ENCODE measurements at places on chromosomes 2 and 18.

GRCh38 chr2:167689444-167689843 lies 558.0 kb downstream of the STK39 start:
- no peak for DNase-seq

DNA sequence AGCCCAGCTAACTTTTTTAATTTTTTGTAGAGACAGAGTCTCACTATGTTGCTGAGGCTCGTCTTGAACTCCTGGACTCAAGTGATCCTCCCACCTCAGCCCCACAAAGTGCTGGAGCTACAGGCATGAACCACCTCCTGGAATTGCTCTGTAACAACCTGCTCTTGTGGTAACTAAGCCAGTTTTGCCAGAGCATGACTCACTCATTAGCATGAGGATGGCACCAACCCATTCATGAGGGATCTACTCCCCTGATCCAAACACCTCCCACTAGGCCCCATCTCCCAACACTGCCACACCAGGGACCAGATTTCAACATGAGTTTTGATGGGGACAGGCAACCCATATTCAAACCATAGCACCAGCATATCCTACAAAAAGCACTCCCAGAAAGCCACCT lies 348.9 kb upstream of the RAB12 start:
- DNase-seq = no peak

- DNase-seq = no peak
These were observed 112.9 kb upstream of the TMEM18 start for GRCh38 chr2:790081-790480.

DNA sequence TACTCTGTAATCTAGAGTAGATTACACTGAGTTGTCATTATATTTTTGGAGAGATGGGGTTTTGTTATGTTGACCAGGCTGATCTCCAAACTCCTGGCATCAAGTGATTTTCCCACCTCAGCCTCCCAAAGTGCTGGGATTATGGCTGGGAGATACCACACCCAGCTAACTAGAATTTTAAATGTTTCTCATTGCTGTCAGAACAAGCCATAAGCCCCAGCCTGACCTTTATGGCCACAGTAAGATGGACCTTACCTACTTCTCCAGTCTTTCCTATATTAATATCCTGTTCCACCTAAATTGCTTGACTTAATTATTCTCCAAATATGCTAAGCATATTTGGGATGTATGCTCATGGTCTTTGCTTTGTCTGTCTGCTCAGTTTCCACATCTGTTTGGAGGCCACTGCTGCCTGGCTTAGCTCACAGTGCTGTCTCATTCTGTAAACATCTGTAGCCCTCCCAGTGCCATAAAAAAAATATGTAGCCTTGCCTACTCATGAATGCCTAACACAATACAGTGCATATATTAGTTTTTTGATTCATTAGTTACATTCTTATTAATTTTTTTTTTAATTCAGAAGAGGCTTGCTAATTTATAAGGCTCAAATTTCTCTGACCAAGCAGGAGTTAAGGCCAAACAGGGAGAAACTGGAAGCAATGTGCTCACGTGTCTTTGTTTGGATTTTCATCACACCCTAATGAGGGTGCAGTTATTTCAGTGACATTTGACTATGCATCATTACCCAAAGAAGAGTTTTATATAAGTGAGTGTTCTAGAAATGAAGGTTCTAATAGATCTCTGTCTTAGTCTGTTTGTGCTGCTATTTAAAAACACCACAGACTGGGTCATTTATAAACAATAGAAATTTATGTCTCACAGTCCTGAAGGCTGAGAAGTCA lies 45.3 kb upstream of the PSME4 start:
- no peak for DNase-seq

- DNase-seq = no peak
These were observed 255.9 kb downstream of the TXNL1 start for GRCh38 chr18:56382541-56382940.

DNA sequence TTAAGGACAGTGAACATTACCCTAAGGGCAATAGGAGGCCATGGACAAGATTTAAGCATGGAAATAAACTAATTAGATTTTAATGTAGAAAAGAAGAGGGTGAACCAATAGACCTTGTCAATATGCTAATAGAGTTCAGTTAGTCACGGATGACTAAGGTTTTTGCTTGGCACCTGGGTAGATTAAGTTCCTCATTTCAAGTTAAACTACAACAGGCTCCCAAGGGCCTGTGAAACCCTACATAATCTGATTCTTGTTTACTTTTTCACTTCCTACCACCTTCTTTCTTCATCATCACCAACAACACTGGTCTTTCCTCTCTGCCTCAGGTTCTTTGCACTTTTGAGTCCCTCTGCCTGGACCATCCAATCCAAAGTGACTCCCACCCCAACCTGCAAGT lies 14.8 kb downstream of the SP110 start:
- no peak for DNase-seq

DNA sequence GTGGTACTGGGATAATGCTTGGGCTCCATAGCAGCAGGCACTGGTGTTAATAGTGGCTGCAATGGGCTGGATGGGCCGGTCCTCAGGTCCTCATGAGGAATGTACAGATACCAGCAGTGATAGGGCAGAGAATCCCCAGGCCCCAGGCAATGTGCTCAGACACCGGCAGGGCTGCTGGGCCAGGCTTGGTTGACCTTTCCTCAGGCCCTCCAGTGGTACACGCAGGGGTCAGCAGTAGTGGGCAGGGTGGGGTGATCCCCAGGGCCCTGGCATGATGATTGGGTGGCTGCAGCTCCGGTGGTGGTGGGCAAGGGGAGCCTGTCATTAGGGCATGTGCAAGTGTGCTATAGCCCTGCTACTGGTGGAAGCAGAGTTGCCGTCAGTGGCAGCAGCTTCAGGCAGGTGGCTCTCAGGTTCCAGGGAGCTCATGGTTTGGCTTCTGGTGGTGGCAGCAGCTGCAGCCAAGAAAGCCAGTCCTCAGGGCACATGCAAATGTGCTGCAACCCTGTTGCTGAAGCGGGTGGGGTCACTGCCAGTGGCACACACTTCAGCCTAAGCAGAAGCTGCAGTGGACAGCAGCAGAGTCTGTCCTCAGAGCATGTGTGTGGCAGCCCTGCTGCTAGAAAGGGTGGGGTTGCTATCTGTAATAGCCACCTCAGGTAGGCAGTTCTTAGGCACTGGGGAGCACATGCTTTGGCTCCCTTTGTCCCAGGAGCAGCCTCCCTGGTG lies 56.8 kb downstream of the CCNT2 start:
- DNase-seq = no peak

DNA sequence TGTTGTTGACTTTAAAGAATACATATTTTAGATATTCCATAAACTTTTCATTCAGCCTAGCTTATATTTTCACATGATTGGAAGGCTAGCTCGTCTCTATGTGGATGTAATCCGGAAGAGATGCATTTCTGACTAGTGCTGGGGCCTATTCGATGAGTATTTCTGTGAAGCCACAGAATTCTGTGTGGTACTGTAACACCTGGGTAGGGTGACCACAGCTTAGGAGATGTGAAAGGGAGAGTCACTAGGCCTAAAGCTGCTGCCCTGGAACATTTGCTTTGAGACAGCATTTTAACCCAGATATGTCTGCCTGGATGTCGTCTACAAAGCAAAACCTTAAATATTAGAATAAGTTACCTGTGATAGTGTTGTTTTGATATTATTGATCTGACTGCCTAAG lies 83.5 kb downstream of the ZNF236 start:
- no peak for DNase-seq

DNA sequence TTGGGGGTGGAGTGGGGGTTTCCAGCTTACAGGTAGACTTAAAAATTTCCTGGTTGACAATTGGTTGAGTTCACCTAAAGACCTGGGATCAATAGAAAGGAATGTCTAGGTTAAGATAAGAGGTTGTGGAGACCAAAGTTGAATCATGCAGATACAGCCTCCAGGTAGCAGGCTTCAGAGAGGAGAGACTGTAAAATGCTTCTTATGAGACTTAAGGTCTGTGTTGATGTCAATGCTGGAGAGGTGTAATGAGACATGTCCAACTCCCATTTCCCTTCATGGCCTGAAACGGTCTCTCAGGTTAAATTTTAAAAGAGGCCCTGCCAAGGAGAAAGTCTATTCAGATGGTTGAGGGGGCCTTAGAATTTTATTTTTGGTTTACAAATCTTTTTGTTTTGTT lies 38.5 kb upstream of the RND3 start:
- DNase-seq = no peak

DNA sequence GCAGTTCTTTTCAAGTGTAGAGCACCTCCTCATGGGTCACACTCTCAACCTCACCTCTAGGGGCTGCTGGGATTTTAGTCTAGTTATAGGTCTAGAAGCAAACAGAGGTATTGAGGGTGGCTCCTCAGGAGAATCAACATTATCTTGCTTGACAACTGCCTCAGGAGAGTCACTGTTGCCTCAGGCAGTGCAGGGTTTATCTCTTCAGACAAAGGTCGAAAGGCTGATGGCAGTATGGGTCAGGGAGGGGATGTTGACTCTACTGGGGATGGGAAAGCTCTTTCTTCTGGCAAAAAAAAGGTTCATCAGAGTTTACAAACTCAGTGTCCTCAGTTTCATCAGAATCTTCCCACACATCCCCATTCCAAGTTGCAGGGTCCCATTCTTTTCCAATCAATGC lies 24.0 kb downstream of the DTNA start:
- no peak for DNase-seq

- no peak for DNase-seq
These were observed 87.8 kb downstream of the NOL10 start for GRCh38 chr2:10601866-10602566.

- DNase-seq = no peak
These were observed 58.9 kb downstream of the TRAPPC8 start for GRCh38 chr18:31884020-31884419.

DNA sequence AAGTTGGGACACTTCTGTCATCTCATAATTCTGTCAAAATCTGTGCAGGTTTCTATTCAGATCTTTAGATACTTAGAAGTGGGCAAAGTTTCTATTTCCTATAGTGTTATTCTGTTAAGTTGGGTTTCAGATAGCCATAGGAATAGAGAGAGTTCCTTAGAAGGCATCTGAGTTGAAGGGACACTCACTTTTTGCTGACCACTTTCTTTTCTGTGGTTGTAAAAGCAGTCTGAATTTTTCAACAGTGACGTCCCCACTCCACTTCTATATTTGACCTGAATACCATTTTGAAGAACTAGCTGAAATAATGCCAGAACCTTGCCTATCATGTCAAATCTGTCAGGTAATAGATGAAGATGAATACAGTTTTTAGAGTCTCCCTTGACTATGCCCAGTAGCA lies 267.3 kb downstream of the SPAG16 start:
- no peak for DNase-seq

DNA sequence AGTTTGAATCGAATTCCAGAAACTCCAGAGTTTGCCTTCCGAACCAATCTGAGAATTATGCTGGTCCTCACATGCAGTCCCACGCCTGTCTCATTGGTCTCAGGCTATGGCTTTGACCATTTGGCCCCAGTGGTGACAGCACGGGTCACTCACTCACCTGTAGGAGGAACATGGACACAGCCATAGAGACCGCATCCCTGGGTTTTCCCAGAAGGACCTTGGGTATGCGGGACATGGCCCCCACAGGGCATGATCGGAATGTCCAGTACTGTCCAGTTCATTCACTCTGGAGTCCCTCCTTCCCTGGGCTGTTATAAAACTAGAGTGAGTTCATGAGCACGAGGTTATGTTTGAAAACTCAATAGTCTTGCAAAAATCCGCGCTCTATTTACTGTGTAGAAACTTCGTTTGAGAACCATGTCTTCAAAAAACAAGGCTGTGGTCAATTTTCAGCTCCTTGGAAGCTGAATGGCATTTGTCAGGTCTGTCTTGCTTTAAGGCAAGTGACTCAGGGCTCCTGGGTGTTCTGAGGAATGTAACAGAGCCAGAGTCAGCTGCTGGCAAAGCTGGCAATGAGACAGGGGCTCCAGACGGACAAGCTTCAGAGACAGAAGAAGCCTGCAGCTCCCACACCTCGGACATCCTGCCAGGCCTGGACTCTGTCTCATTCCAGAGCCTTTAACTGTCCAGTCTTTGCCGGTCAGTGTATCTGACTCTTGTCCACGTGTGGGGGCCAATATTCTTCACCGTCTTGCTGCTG lies 86.7 kb upstream of the TMEM18 start:
- DNase-seq = no peak

GRCh38 chr18:57961411-57961810 lies 82.6 kb upstream of the NEDD4L start:
- no peak for DNase-seq

DNA sequence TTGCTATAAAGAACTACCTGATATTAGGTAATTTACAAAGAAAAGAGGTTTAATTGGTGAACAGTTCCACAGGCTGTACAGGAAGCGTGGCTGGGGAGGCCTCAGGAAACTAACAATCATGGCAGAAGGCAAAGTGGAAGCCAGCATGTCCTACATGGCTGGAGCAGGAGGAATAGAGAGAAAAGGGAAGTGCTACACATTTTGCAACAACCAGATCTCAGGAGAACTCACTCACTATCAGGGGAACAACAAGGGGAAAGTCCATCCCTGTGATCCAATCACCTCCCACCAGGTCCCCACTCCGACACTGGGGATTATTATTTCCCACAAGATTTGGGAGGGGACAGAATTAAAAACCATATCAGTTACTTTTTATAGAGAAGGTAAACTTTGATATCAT lies 273.5 kb upstream of the MMADHC start:
- no peak for DNase-seq

DNA sequence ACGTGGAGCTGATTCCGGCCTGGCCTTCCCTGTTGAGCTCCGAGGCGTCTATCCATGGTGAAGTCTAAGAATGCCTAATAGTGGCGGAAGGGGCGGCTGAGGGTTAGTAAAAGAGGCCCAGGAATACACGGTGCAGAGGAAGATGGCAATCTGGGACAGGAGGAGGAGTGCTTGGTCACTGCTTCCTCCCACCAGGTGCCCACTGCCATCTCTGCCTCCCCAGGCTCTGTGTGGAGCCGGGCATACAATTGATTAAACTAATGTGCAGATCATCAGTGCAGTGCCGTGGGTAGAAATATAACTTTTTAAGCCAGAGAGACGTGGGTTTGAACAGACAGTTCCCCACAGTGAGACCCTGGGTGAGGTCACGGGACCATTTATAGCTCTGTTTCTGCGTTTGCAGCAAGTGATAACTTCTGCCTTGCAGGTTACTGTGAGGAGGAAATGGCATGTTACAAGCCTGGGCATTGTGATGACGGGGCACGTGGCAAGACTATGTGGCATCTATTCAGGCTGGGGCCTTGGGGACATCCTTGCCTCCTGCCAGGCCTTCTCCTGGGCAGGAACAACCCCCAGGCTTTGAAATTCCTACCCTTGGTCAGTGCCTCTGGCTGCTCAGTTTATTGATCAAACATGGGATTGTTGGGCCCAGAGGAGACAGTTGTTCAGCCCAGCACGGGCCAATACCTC lies 204.9 kb downstream of the ASB1 start:
- DNase-seq = no peak

DNA sequence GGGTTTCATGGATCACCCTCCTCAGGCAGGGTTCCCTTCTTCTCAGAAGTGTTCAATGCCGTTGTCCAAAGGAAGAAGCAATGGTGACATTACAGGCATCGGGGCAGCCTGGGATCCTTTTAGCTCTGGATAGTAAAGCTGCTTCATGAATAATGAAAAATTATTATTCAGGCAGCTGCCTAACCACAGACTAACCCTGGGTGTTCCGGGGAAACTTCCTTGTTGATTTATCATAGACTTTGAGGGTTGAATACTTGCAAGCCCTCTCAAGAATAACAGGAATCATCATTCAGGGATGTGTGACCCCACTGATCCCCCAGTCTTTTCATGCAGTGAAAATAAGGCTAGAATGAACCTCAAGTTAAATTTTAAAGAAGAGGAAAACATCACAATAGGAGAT lies 419.4 kb downstream of the MEIS1 start:
- no peak for DNase-seq
